AG09319 (cell line): ENCODE measurements at places on chromosomes 6 and 20.

DNA sequence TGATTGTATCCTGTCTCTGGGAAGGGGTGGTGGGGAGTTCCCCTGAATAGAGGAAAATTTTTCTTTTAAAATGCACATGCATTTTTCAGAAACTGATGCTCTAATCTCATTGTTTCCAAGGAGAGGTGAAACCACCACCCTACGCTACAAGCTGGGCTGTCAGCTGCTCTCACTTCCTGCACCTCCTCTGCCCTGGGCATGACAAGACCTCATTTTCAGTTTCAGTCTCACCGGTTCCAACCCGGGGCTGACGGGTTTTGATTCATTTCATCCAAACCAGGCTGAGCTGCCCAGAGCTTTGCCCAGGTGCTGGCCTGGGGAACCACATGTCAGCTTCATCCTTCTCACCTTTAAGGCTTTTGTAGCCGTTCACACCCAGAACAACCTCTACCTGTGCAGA lies 99.7 kb downstream of the EYA2 start:
- no peak for DNase-seq

- DNase-seq: no peak
Measured at GRCh38 chr6:31129130-31129529, 8.9 kb upstream of the CDSN start.

DNA sequence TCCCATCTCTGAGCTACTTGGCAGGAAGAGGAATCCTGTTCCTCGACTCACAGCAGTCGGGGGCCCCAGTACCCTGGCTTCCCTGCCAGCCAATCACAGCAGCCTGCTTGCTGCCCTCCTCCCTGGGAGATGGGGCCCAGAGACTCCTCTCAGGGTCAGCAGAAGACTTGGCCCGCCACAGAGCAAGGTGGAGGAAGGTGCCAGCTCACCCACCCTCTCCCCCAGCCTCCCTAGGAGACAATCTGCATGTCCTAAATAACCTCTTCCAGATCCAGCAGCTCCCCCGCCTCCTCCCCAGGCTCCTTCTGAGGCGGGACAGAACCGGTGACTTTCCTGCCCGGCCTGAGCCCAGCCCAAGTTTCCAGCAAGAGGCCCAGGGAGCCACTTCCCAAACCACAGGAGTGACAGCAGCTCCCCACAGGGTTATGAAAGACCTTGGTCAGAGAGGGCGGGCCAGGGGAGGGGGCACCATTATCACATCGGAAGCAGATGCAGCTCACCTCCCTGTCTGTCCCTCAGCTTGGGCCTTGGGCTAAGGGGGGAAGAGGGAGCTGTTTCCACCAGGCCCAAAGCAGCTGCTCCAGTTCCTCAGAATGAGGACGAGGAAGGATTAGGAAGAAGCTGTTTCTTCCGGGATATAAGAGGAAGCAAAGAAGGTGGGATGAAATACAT lies 2.3 kb downstream of the CCND3 start:
- no peak for DNase-seq

DNA sequence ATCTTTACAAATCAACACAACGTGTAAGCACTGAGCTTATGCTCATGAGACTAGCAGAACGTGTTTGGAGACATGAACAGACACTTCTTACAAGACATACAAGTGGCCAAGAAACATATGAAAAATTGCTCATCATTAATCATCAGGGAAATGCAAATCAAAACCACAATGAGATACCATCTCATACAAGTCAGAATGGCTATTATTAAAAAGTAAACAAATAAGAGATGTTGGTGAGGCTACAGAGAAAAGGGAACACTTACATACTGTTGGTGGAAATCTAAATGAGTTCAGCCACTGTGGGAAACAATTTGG lies 327.9 kb upstream of the SOX4 start:
- no peak for DNase-seq

DNA sequence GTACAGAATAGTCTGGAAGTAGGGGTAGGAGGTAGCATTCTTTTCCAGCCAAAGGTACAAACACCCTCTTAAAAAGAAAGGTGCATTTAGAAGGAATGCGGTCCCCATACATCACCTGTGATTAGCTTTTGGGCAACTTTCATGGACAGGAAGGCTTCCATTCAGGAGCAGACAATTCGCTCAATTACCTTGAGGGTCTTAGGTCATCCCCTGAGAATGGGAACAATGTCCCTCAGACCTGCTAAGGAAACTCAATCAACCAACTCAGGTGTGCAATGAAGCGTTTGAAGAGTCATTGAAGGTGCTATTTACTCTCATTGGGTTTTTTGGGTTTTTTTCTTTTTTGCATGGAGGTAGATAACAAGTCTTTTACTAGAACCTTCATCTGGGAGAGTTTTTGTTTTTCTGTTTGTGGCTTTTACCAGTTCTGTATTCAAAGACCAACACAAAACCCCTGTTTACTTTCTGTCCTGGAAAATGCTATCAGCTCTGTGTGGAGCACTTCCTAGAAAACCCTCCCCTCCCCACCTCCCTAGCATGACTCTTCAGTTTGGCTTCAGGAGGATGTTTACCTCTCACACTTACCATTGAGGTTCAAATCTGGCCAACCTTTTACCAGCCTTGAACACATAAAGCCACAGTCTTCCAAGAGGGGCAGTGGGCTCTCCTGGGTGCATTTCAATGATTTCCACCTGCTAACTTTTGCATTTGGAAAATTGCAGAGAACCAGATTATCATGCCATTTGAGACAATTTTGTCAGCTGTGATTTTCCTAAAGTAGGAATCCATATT lies 271.2 kb upstream of the PRDM1 start:
- DNase-seq: no peak

GRCh38 chr6:147203311-147204059 lies 732 bp upstream of the STXBP5 start:
- peak; percentile 57 for DNase-seq

DNA sequence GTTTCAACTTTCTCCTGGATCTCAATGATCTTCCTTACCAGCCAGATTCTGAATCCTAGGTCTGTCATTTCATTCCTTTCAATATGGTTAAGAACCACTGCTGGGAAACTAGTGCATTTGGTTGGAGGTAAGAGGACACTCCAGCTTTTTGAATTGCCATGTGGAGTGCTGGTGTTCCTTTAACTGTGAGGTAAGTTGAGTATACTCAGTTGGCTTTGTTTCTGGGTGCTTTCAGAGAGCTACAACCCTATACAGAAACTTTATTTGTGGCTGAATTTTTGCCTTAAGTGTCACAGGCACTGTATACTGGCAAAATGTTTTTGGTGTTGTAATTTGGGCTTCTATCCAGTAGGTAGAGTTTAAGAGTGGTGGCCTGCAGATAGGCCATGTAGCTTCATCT lies 175.8 kb downstream of the TBC1D32 start:
- DNase-seq: no peak

DNA sequence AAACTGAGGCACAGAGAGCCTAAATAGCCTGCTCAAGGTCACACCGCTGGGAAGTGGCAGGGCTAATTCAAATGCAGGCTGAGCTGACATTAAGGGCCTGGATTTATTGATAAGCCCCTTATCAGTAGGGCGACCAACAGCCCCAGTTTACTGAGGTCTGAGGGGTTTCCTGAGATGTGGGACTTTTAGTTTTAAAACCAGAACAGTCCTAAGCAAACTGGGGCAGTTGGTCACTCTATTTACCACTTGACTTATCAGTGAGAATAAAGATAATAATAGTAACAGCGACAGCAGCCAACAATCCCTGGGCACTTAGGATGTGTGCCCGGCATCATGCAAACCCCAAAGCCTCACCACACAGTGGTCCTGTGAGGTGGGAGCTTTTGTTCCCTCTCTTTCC lies 27.6 kb downstream of the PREX1 start:
- no peak for DNase-seq

DNA sequence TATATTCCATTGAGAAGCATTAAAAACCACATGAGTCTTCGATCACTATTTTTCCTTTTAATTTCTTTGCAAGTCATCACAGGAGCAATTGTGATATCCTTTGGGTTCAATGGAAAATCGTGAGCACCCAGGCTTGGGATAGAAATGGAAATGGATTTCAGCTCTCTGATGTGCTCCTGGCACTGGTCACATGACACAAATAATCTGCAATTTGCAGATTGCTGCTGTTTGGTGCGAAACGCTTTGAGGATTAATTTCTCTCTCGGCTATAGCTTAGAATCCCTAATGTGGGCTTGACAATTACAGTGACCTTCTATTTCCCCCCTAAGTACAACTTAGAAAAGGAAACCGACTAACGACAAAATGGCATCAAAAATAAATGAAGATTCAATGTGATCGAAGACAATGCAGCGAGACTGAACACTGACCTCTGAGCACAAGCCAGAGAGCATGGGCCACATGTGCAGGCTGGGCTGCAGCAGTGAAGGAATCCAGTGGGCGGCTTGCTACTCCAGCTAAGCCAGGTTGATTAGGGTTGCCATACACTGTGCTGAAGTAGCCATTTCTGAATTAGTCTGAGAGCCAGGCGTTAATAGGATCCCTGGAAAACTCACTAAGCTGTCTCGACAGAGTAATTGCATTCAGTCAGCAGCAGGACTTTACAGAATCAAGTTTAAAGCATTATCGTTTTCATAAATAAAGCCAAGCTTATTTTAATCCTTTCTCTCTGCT lies 301.8 kb upstream of the AGPAT4 start:
- no peak for DNase-seq

DNA sequence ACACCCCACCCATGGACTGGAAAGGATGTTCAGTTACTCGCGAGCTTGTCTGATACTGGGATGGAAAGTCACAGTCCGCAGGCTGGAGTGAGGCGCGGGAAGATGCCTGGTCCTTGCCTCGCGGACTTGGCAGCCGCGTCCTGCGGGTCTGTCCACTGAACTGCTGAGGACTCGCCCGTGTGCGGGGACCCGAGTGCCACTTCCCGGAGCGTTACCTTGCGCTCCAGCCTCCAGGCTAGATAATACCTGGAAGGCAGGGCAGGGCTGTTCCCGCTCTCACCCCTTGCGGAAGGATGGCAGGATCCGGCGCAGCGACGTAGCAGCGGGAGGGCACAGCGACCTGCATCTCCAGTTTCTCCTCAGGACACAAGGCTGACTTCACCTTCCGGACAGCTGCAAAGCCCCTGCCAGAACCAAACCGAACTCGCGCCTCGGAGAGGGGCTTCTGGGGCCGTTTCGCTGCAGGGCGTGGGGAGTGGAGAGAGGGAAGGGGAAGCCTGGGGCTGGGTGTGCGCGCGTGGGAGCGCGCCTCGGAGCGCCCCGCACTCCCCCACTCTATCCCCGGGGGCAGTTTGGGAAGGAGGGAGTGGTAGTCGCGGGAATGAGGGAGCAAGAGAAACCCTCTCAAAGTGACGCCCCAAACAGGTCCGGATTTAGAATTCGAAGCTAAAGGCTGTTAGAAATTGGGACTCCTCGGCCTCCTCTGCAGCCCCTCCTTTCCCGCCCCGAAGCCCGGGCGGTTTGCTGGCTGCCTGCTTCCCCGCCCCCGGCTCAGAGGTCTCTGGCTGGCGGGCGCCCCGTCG lies at the start of gene KCNQ5:
Gene KCNQ5 (plus strand): TSS at position 774 of the 803 bp plus-strand sequence.
- DNase-seq: no peak

DNA sequence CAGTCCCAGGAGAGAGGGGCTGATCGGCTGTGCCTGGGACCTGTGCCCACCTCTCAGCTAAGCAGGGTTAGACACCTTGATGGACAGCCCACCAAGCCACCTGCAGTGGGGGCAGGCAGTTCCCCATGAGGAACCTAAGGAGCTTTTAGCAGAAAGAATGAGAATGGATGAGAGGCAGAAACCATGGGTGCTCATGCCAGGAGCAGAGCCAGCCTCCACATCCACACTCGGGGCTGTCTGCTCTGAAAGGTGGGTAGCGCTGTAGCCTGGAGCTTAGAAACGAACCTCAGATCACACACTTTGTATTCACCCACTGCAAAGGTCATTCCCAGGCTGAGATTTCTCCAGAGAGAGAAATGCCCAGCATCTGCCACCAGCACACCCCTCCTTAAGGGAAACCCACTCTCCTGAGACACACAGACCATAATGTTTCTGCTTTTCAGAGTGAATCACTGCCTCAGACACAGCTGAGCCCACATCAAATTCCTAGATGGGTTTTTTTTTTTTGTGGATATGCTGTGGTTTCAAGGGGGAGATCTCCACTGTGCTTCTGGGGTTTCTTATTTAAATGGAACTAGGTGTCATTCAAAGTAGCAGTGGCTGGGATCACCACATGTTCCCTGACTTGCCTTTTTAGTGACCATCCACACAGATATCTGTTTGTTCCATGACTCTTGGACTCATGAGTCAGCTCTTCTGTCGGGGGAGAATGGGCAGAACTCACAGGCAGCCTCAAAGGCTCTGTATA lies 218.9 kb downstream of the EYA2 start:
- DNase-seq: no peak

GRCh38 chr6:104633125-104633524 lies 226.6 kb downstream of the HACE1 start:
- no peak for DNase-seq

DNA sequence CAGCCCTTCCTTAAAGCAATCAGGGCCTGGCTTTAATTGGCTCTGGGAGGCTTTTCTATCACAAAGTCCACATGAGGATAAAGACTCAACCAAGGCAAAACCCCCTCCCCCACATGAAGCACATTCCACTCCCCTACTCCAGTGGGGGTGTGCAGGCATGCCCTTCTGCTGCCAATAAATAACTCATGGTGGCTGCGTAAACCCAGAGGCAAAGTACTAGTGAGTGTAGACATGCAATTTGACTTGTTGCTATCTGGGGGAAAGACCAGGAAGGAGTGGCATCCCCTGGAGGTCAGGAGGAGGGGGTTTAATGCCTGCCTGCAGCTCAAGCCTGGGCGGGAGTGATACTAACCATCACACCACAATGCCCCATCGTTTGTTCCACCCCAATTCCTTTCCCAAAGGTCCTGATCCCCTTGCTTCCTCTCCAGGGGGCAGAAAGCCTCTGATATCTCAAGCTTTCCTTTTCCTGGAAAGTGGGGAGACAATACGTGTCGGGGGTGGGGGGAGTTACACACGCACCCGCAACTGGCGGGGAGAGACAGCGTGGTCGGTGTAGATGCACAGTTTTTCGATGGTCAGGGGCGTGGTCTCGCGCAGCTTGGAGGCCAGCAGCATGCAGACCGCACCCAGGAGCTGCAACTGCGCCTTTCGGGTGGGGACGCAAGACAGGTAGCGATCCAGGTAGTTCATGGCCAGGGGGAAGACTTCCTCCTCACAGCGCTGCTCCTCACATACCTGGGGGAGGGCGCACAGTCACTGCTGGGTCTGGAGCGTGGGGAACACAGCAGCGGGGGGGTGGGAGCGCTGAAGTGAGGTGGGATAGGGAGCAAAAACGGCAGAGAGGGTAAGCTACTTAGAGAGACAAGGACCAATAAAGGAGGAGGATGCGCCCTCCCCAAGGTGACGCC lies 1.5 kb downstream of the CCND3 start:
- DNase-seq: no peak

DNA sequence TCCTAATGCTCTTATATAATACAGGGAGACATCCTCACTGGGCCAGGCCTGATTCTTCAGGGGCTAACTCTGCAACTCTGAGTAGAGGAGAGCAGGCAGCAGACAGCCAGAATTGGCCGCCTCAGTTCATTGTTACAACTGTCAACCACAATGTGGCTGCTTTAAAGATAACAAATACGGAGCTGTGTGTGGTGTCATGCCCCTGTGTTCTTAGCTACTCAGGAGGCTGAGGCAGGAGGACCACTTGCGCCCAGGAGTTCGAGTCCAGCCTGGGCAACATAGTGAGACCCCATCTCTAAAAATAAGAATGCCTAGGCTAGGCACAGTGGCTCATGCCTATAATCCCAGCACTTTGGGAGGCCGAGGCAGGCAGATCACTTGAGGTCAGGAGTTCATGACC lies 34.3 kb downstream of the CEP250 start:
- DNase-seq: no peak
